Fibroblast of skin of right quadriceps (primary cell): ENCODE measurements at places on chromosomes 16 and 17.

- DNase-seq, result peak; percentile 31
Measured at GRCh38 chr17:48626245-48627117, at the start of gene HOXB9. Gene HOXB9, minus strand, starts transcription at chr17:48626358. Its CDS starts 89 bp downstream, at chr17:48626269.

- no peak for DNase-seq
Measured at GRCh38 chr16:48481772-48482171, 96.6 kb upstream of the SIAH1 start.

- no peak for DNase-seq
Measured at GRCh38 chr16:15545544-15545943, 97.4 kb downstream of the MARF1 start.

DNA sequence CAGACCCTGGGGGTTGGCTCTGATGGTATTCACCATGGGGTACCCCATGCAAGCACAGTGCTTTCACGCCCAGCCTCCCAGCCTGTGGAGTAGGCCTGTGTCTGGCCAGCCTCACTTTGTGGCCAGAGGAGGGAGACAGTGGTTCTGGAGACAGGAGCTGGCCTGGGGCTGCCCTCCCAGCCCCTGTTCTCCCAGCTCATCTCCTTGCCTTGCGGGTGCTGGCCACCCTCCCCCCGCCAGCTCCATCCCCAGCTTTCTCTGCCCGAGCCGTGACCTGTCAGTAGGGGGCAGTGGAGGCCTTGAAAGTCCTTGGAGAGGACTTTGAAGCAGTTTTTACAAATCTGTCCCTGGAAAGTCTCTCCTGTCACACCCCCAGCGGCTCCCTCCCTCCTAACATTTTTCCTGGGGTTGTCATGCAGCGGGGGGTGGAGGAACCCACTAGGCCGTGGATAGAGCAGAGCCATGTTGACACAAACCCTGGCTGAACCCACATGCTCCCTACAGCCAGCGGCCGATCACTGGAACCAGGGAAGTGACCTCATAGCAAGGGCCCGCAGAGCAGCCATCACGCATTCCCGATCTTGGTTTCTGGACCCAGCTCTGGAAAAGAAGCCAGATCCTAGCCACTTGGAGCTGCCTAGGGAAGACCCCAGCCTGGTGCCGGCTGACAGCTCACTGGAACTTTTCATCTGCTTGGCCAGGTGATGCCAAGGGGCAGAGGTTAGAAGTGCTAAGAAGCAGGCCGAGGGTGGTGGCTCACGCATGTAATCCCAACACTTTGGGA lies 289.4 kb downstream of the SEC14L1 start:
- DNase-seq, result peak; percentile 98

GRCh38 chr16:85235991-85236817 lies 123.9 kb upstream of the CIBAR2 start:
- DNase-seq, result peak; percentile 49

DNA sequence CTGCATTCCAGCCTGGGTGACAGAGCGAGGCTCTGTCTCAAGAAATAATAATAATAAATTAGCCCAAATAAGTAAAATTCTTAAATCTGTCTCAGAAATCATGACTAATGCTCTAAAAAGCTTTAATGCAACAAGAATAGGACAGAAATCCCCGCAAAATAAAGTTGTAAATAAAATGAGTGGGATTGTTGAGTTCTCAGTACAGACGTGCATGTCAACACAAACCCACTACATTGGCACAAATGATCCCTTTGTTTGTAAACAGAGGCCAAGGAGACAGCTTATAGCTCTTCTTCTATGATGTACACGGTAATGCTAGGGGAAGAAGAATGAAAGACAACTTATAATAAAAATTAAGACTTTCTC lies 6.0 kb downstream of the STAT5B start:
- DNase-seq, result peak; percentile 50
